ENCODE measurements at places on chromosomes 16 and 17.

- no peak for DNase-seq
Measured at GRCh38 chr17:79165756-79166473, 91.3 kb downstream of the ENGASE start.

DNA sequence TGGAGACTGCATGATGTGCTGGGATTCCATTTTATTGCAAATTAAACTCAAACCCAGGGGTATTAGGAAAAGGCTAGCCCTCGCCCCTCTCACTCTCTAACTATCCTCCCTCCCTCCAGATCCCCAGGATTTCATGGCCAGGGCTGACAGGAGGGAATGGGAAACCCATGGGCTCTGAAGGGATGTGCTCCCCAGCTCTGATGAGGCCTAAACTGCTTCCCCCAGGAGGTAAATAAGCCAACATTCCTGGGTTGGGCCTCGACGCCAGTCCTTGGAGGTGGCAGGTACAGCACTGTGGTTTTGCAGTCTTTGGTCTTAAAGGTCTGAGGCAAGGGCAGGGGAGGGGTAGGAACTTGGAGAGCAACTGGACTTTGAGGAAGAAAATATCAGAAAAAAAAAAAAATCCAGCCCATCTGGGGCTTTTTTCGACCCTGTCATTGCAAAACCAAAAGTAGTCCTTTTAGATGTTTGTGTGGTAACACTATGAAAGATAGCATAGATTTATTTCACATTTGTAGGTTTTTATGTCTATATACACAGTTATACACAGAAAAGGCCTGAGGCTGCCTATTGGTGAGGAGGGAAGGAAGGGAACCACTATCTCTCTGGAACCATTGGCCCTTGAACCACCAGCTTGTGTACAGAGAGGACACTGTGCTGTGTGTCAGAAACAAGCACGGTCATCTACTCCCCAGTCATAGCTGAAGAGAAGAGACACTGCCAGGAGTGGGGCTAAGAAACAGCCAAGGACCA, 12.0 kb downstream of the C17orf113 start:
- DNase-seq: no peak

GRCh38 chr17:69567130-69567529, 152.6 kb downstream of the MAP2K6 start:
- DNase-seq: no peak

DNA sequence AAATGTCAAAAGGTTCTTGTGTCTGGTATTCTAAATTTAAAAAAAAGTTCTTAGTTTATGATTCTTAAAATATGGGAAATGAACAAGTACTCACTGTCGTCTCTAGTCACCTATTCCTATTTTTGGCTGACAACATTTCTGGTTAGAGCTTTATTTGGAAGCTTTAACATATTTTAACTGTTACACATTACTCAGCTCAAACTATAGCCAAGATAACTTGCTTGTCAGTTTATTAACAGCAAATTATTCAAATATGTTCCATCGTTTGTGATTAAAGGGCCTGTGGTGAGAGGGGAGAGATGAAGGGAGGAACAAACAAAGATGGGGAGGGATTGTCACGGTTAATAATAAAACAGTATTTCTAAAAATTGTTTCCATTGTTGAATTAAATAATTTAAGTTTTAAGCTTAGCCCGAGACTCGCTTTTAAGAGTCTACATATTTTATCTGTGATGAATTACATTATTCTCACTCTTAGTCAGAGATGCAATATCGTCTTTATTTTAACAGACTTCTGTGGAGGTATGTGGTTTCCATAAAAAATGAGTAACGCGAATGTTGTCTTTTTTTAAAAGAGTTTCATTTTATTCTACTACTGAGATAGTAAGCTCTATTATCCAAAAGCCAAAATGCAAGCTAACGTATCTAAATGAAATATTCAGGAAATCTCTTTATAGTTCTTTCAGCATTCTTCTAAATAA, 321.9 kb upstream of the PMFBP1 start:
- DNase-seq: no peak

- no peak for DNase-seq
Measured at GRCh38 chr17:6393351-6393952, 41.5 kb downstream of the AIPL1 start.

- no peak for DNase-seq
Measured at GRCh38 chr17:76914937-76915336, 46.7 kb downstream of the MGAT5B start.

DNA sequence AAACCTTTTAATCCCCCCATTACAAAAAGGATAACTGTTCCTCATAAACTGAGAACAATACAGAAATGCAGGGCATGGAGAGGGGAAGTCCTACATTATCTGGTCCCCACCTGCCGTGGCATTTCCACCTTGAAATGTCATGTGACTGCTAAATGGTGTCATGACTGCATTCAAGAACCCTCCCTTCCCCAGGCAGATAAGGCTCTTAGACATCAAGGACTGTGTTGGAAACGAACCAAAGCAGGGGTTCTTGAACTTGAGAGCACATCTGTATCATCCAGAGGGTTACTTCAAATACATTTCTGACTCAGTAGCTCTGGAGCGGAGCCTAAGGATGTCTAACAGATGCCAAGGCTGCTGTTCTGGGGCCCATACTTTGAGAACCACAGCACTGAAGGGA, 18.4 kb downstream of the CMTM3 start:
- no peak for DNase-seq

DNA sequence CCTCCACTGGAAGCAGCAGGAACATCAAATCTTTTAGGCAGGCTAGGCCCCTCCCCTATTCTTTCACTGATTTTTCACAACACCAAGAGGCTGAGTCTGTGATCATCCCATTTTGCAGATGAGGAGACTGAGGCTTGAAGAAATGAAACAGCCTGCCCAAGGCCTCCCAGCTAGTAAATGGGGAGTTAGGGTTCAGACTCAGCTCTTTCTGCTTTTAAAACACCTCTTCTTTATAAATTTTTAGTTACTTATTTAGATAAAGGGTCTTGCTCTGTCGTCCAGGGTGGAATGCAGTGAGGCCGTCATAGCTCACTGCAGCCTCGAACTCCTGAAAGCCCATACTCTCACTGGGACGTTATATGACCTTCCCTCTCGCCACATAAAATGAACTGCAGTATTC, 82.2 kb downstream of the BMERB1 start:
- no peak for DNase-seq

- DNase-seq: no peak
Measured at GRCh38 chr17:77925831-77926543, 32.5 kb upstream of the TNRC6C start.

- no peak for DNase-seq
Measured at GRCh38 chr16:81696961-81697615, 82.0 kb upstream of the PLCG2 start.

- DNase-seq: no peak
Measured at GRCh38 chr17:17950806-17951205, 21.4 kb downstream of the TOM1L2 start.

GRCh38 chr16:68310437-68310773, 341 bp downstream of the SLC7A6OS start:
- DNase-seq: no peak

DNA sequence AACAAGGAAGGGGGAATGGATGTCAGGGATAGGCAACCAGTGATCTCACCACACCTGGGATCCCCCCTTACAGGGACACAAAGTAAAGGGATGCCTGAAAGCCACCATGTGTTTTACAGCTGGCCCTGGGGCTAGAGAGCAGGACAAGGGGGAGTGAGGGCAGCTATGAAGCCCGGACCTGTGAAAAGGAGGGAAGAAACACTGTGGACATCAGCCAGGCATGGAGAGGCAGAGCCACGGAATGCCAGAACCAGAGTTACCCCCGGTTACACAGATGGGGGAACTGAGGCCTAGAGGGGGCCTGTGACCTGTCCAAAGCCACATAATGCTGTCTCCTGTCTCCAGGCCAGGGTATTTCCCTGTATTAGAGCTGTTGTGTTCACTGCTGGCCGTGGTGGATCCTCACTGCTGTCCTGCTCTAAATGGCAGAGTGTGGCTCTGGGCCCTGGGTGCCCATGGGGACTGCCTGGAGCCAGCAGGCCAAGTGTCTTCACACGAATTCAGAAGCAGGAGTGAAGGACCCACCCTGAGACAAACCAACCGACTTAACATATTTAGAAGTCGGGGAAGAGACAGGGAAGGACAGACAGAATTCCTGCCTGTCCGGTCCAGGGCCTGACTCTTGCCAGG, 29.7 kb upstream of the ITGA3 start:
- DNase-seq: no peak

- no peak for DNase-seq
Measured at GRCh38 chr17:65025297-65025696, 31.2 kb downstream of the GNA13 start.

Data from eye (tissue), 1 donor.